ENCODE measurements at places on chromosomes 1 and 21.

DNA sequence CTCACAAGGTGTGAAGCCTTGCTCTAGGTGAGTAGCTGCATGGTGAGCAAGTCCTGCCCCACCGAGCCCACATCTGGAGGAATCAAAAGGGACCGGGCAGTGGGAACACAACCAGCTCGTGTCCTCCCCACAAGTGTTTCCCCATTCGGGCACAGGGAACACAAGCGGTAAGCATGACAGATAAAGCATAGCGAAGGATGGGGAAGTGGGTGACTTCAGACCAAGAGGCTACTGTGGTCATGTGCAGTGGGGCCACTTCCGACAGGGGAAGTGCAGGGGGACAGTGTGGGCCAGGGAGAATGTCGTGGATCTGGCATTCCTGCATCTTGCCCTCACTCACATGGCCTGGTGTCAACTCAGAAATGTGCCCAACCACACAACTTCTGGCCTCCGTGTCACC lies 306.2 kb downstream of the FAM72C start:
- DNase-seq, result no peak

- DNase-seq, result no peak
Measured at GRCh38 chr1:173476197-173476664, 904 bp upstream of the PRDX6 start.

DNA sequence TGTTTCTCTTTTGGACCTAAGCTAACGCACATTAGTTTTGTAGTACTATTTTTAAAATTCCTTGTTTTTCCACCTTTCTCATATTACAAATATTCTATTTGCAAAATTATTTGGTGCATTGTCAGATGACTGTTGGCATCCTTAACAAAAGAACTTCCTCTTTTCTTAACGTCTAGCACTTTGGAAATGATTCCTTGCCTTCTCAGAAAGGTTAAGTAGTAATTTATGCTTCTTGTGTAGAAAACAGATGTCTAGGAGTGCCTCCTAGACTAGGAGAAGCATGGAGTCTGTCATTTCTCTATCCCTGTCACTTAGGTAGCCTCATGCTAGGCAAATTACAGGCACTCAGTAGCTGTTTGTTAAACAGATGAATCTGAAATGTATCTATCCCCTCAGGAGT lies 64.4 kb downstream of the HSPA13 start:
- no peak for DNase-seq

- DNase-seq, result no peak
Measured at GRCh38 chr1:107450899-107451664, 310.2 kb downstream of the NTNG1 start.

GRCh38 chr1:226717256-226717909 lies 21.7 kb downstream of the ITPKB start:
- no peak for DNase-seq

DNA sequence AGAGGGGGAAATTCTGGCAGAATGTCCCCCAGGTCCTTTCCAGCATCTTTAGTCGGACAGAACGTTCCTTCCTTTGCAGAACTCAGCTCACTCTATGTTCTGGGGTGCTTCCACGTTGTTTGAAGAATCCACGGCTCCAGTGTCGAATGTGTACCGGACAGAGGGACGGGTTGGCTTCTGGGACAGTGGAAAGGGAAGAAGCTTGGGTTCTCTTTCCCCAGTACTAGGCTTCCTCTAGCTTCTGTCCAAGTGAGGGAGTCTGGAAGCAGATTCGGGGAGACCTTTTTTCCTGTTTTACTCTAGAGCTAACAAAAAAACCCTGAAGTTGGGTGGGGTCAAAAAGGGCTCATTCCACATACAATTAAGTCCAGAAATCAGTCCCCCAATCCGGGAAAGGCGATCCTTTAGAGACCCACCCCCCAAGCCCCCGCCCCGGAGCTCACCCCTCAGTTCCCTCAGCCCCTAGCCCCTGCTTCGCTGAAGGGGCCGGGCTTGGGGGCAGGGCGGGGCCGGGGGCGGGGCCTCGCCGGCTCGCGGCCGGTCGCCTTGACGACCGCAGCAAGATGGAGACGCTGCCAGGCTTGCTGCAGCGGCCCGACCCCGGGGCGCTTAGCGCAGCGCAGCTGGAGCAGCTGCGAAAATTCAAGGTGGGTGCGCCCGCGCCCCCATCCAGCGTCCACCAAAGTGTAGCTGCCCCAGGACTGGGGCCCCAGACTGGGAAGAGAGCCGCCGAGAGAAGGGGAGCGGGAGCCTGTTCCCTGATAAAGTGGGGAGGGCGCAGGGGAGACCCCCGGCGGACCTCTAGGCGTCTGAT lies at the start of gene RIIAD1:
Gene RIIAD1 (plus strand): TSS at position 549 of the 814 bp plus-strand sequence. CDS start 15 bp downstream, at position 564.
- peak; percentile 7 for DNase-seq

GRCh38 chr1:18513995-18514394 lies 33.3 kb downstream of the KLHDC7A start:
- DNase-seq, result no peak

GRCh38 chr1:43454270-43455011 lies 710 bp upstream of the HYI start:
- peak; percentile 19 for DNase-seq

GRCh38 chr1:155268630-155269029 lies 4.7 kb downstream of the CLK2 start:
- no peak for DNase-seq

DNA sequence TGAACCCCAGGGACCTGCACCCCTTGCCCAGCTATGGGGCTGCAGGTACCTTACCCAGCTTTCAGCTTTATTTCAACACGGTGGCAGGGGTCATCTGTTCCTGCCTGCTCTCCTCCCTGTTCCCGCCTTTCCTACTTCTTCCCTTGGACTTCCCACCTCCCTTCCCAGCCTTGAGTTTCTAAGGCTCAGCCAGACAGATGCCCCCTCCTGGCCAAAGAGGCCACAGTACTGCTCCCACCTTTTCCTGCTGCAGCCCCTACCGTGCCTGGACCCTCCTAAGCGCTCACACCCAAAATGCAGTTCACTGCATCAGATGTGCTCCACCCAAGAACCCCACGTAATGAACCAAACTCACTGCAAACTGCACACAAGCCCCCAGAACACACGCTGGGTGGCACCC lies 7.7 kb downstream of the NOC2L start:
- DNase-seq, result no peak

GRCh38 chr1:229440851-229441537 lies 7.1 kb upstream of the ACTA1 start:
- no peak for DNase-seq

DNA sequence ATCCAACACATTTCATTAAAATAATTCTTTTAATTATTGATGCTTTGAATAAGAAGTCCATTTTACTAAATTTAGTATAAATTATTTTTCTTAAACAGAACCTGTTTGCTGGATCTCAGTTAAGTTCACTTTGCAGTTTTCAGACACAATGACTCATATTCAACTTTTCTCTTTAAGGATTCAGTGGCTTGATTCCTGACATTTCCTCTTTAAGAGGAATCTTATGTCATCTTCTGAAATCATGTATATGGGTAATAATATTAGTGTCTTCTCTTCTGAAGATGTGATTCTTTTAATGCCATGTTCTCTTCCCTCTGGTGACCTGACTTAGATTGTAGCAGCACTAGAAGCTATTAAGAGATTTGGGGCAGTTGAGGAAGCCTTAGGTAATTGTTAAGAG lies 12.6 kb downstream of the CREG1 start:
- no peak for DNase-seq

GRCh38 chr1:176051902-176052518 lies 155.1 kb downstream of the COP1 start:
- no peak for DNase-seq

DNA sequence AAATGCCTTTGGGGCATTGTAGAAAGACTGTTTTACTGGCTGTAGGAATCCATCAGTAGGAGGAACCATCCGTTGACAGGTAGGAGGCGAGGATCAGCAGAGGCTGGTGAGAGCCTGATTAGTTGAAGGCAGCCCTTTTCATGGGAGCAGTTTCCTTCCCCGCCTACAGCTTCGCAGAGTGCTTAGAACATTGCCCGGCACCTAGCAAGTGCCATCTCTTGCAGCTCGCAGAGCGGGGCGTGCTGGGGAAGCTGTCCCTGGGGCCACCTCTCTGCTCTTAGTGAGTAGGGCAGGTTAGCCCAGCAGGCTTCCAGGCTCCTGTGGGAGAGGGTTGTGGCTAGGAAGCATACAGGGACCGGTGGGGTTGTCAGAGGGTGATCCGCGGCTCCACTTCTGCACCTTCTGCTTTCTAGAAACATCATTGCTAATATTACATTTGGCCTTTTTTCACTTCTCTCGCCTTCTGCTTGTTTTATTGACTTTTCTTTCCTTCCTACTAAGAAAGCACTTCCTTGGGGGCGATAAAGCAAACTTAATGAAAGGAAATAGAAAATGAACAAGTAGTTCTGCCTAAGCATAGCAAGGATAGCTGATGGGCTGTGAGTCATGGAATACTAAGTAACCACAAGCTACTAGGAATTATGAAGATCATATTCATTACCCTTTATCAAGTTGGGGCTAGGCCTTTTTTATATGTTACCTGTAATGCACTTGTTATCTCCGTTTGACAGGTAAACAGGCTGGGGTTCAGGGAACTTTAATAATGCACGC lies 176.7 kb downstream of the GALNT2 start:
- DNase-seq, result no peak

DNA sequence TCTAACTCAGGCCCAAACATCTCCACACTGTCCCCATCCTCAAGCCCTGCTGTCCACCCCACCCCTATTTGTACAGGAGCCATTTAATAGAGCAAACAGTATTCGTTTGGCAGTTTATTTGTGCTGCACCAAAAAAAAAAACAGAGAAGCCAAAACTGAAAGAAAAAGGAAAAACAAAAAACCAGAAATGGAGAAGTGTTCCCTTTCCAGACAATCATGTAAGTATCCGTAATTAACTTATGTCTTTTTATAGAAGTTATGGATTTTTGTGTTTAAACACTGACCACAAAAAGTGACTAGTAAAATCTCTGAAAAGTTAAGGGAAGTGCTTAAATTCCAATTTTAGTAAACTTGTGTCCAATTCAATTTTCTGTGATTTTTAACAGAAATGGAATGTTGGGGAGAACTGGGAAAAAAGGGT lies 40.4 kb upstream of the ZBTB18 start:
- DNase-seq, result no peak

- no peak for DNase-seq
Measured at GRCh38 chr1:147052677-147053076, 114.6 kb downstream of the NBPF12 start.

- no peak for DNase-seq
Measured at GRCh38 chr1:10677491-10678391, 118.7 kb downstream of the CASZ1 start.

- DNase-seq, result no peak
Measured at GRCh38 chr1:152487871-152488270, 22.7 kb upstream of the LCE5A start.

DNA sequence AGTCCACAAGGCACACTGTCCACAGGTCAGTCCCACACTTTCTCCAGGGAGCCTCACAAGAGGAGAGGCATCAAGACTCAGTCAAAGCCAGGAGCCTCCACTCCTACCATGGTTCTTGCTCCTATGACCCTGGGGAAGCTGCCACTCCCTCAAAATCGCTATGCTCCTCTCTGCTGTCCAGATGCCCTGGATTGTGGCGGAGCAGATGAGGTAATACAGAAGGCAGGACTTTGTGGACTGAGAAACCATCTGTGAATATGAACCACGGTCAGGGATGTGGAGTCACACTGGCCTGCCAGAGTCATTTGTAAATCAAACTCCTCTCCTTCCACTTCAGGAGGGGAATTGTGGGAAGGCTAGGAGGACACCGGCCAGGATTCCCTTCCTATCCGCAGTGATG lies 20.6 kb downstream of the VWA5B1 start:
- no peak for DNase-seq

DNA sequence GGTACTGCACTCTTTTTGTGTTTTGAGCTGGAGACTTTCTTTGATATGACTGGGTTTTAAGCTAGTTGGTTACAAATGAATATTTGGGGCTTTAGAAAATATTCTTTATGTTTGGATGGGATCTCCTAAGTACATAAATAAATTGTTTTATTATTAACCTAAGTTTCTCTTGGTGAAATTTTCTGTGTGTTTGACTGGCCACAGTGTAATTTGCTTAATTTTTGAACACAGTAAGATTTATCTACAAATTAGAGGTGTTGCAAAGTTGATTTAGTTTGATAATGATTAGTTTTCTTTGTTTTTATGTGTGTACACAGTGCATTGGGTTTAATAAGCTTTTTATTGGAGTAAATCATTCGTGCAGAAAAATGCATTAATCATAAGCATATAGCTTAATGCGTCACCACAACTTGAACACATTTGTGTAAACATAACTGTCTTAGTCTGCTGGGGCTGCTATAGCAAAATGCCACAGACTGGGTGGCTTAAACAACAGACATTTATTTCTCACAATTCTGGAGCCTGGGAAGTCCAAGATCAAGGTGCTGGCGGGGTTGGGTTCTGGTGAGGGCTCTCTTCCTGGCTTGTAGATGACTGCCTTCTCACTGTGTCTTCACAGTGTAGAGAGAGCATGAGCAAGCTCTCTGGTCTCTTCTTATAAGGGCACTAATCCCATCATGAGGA lies 17.4 kb upstream of the SLC6A9 start:
- DNase-seq, result no peak

- DNase-seq, result no peak
Measured at GRCh38 chr1:157151073-157151472, 12.9 kb upstream of the ETV3 start.

DNA sequence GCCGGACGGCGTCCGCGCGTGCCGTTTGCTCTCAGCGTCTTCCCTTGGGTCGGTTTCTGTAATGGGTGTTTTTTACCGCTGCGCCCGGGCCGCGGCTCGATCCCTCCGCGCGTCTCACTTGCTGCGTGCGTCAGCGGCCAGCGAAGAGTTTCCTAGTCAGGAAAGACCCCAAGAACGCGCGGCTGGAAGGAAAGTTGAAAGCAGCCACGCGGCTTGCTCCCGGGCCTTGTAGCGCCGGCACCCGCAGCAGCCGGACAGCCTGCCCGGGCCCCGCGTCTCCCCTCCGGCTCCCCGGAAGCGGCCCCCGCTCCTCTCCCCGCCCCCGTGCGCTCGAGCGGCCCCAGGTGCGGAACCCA lies 159.8 kb downstream of the RUNX1 start:
- no peak for DNase-seq

- DNase-seq, result no peak
Measured at GRCh38 chr1:108813326-108813725, 43.6 kb downstream of the AKNAD1 start.

DNA sequence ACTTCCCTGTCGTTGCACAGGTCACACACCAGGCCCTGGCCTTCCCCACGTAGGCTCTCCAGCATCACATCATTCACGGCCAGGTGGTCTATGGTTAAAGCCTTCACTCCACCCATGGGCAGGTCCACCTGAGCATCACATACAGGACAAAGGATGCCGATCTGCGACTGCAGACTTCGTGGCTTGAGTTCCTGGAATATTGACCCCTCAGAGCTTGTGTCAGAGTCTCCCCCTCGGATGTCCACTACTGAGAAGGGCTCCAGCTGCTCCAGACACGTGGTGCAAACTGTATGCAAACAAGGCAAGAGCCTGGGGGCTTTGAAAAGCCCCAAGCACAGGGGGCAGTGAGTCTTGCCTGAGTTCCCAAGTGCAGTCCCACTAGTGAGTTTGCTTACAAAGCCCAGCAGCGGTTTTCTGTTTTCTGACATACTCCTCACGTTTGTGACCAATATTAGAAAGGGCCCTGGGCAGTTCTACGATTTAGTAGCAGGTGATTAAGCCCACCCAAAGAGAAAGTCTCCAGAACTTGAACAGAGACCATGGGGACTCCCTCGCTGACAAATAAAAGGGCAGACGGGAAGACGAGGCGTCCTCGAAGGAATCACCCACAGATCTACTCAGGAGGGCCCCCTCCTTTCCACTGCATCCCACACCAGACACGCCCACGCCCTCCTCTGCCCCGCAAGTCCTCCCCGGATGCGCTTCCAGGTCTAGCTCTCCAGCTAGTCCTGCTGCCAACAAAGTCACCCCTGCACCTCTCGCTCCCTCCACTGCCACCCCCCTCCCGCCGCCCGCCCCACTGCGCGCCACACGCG lies 568 bp downstream of the TRIM45 start:
- no peak for DNase-seq

GRCh38 chr1:4328402-4329071 lies 325.9 kb upstream of the AJAP1 start:
- no peak for DNase-seq

All from stimulated activated CD4-positive, alpha-beta T cell treated with anti-CD3 and anti-CD28 coated beads, Interleukin-15, amount 100 ng/mL, for 1 hour (primary cell).